Liver (tissue), 10 donors: ENCODE measurements at places on chromosomes 11 and 22. TPM values are rescaled to one million over a fixed set of nuclear protein-coding genes. Genes with fewer than 3 reads are reported as not detected.

SAA2 gene
- 27,037 TPM for total RNA-seq

GRCh38 chr11:130671801-130672700, 223.6 kb downstream of the ADAMTS15 start:
- no peak for DNase-seq

GRCh38 chr11:70124321-70125000, 46.3 kb downstream of the ANO1 start:
- DNase-seq: no peak

DNA sequence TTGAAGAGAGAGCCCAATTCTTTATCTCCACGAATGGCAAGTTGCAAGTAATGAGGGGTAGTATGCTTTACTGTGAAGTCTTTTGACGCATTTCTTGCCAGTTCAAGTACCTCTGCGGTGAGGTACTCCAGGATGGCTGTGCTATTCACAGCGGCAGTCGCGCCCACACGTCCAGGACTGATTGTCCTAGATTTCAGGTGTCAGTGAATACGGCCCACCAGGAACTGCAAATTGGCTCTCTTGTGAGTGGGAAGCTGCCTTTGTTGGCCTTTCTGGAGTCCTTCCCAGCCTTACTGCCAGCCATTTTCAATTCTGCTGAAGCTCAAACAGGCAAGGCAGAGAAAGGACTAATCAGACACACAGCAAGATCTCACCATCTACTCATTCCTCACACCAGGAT, 8.5 kb downstream of the PPFIA1 start:
- DNase-seq: no peak

CREB3L1 gene
- total RNA-seq: 0.17 TPM

- no peak for DNase-seq
Observed at GRCh38 chr11:45527898-45528297, 137.5 kb downstream of the CHST1 start.

CYP2D6 gene
- total RNA-seq: 23.8 TPM

- no peak for DNase-seq
Observed at GRCh38 chr11:44421090-44421675, 111.2 kb upstream of the ALX4 start.

KRTAP5-9 gene
- total RNA-seq: not detected

GRCh38 chr11:105202844-105203548, 63.4 kb upstream of the CARD18 start:
- no peak for DNase-seq

GRCh38 chr11:9251311-9251710, 13.8 kb downstream of the DENND5A start:
- DNase-seq: no peak

DNA sequence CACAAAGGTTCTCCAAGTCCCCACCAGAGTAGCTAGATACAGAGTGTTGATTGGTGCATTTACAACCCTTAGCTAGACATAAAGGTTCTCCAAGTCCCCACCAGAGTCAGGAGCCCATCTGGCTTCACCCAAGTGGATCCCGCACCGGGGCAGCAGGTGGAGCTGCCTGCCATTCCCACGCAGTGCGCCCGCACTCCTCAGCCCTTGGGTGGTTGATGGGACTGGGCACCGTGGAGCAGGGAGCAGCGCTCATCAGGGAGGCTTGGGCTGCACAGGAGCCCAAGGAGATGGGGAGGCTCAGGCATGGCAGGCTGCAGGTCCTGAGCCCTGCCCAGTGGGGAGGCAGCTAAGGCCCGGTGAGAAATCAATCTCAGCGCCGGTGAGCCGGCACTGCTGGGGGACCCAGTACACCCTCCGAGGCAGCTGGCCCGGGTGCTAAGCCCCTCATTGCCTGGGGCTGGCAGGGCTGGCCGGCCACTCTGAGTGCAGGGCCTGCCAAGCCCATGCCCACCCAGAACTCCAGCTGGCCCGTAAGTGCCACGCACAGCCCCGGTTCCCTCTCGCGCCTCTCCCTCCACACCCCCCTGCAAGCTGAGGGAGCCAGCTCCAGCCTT, 404.1 kb downstream of the METTL15 start:
- no peak for DNase-seq
